Activated naive CD4-positive, alpha-beta T cell treated with anti-CD3 and anti-CD28 coated beads for 36 hours (primary cell): ENCODE measurements at places on chromosomes 16 and 17. TPM values are rescaled to one million over a fixed set of nuclear protein-coding genes. Genes with fewer than 3 reads are reported as not detected.

The NUBP2 gene
- total RNA-seq = 37.9 TPM

The TMC5 gene
- not detected for total RNA-seq

The TEKT1 gene
- not detected for total RNA-seq

GRCh38 chr17:81741594-81742452 lies 29.7 kb downstream of the SLC25A10 start:
- DNase-seq = no peak

The WNT9B gene
- not detected for total RNA-seq

The GAST gene
- not detected for total RNA-seq

The CACNA1G gene
- total RNA-seq = 0.24 TPM

The SPATA22 gene
- total RNA-seq = not detected

DNA sequence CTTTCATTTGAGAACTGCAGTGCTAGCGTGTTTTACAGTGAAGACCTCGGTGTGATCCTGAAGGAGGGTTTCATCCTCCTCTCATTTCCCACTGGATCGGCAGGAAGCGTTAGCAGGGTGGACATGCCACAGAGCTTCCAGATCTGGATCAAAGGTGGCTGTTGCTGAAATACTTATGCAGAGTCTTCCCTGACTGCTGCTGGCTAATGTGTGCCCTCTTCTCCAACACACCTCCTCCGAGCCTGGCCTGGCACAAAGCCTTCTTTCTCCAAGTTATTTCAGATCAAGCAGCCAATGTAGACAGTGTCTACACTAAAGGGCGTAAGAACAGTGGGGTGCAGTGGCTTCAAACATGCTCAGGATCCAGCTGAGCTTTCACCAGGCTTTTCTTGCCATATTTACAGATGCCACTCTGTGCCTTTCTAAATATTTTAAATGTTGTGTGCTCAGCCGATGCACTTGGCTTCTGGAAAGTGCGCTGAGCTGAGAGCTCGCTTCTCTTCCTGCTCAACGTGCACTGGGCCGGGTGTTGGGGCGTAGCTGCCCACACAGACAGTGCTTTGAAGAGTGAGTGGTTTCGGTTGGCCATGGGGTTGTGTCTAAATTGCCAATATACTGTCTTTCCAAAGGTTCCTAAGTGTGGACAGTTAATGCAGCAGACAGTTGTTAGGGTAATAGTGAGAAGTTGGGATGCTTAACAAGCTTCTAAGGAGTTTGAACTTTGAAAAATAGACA lies 2.1 kb downstream of the ZNF750 start:
- DNase-seq = no peak
